ENCODE measurements at places on chromosomes 7 and 10.
A peak's percentile ranks its signal among the peaks of the same experiment; 100 is the strongest.

DNA sequence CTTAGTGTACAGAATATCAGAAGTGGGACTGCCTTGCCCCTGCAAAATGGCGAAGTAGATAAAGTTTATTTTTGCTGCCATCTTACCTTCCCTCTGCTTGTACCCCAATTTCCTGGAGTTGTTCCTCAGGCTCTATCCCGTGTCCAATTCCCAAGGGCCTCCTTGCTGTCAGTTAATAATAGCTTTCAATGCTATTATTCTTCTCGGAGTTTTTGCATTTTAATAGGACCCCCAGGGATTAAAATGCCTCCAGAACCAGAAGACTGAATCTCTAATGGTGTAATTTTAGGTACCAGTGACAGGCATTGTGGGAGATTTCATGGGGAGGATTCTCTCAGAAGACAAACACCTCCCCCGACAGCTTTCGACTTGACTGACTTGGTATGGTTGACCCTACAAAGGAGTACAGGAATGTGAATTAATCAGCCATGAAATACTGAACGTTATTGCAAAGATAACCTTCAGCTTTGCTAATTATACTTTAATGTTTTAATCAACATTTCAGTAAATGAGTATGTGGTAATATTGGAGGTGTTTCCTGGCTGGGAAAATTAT is 75.2 kb downstream of the ZNF22 start:
- DNase-seq: no peak

- DNase-seq: peak; percentile 58
These were observed 220.2 kb downstream of the DGKI start for GRCh38 chr7:137626469-137627067.

GRCh38 chr7:43119371-43120075 is 7.1 kb downstream of the HECW1 start:
- DNase-seq: peak; percentile 83

DNA sequence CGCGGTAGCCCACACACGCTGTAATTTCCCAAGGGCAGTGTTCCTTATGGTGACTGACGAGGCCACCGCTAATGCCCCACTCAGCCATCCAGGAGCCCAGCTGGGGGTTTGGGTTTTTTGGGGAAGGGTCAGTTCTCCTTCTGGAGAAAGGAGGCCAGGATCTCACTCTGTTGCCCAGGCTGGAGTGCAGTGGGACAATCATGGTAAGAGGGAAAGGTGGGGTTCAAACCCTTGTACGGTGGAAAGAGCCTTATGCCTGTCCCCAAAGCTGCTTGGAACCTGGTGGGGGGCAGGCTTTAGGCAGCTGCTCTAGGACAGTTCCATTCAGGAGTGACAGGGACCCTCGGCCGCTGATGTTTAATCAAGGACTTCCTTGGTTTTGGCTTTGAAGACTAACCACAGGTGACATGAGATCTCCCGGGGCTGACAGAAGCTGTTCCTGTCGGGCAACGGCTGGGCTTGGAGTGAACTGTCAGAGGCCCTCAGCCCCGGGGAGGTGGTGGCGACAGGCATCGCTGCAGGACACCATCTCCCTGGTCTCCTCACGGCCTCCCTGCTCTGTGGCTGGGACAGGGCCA is 84.5 kb downstream of the CARD11 start:
- no peak for DNase-seq

GRCh38 chr7:50660040-50660829 is 95.0 kb upstream of the DDC start:
- no peak for DNase-seq

- DNase-seq: no peak
These were observed 42.5 kb upstream of the AHR start for GRCh38 chr7:17255926-17256325.
